ENCODE measurements at places on chromosomes 4 and X.

- no peak for DNase-seq
These were observed 9.5 kb upstream of the ETNPPL start for GRCh38 chr4:108772402-108772801.

GRCh38 chrX:150548251-150548650, 20.2 kb upstream of the MTM1 start:
- no peak for DNase-seq

DNA sequence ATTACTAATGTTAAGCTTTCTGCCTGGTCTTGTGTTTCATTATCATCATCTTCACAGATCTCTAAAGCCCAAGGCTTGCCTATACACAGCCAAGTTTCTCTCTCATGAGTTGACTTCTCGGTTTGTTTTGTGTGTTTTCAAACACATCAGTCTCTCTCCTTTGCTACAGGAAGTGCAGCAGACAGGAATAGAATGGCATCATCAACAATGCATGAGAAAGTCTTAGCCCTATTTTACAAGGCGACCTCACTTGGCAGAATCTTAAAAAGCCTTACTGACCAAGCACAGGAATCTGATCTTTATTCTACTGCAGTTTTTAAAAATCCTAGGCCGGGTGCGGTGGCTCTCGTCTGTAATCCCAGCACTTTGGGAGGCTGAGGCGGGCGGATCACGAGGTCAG, 36.8 kb downstream of the CC2D2A start:
- DNase-seq = no peak

GRCh38 chrX:125308653-125309052, 11.0 kb upstream of the TEX13C start:
- DNase-seq = no peak

DNA sequence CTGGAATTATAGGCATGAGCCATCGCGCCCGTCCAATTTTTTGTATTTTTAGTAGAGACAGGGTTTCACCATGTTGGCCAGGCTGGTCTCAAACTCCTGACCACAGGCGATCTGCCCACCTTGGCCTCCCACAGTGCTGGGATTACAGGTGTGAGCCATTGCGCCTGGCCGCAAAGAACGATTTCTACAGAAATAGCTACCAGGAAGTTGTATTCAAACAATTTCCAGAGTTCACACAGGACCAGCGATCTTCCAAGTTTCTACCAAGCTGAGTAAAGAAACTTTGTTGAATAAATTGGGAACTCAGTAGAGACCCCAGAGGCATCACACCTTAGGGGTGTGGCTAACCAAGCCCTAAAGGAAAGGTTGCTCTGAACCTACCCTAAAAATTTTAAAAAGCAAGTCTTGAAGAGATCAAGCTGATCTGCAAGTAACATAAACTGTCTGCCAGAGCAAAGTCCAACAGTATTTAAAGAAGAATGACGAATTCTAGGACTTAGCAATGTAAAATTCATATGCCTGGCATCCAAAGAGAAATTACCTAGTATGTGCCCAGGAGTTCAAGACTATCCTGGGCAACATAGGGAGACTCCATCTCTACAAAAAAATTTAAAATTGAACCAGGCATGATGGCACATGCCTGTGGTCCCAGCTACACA, 48.4 kb upstream of the USP9X start:
- DNase-seq = no peak

GRCh38 chrX:97616883-97617530, 733.3 kb downstream of the RPA4 start:
- no peak for DNase-seq

- DNase-seq = no peak
These were observed 42.0 kb upstream of the PRKG2 start for GRCh38 chr4:81257021-81257420.

DNA sequence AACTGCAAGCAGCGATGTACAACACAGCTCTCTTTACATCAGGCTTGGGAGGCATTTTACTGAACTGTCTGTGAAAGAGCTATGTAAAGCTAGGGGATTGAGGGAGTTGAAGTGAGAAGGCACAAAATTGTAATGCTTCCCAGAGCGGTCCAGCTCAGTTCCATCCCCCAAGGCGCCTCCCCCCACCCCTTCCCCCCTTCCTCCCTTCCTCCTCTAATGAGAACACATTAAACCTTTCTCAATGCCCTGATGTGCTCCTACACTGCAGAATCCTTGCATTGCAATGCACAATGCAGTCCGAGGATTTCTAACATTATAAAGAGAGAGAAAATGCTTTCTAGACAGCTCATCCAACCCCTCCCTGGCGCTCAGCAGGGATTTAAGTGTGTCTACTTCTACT, 73.9 kb downstream of the CXXC4 start:
- no peak for DNase-seq

DNA sequence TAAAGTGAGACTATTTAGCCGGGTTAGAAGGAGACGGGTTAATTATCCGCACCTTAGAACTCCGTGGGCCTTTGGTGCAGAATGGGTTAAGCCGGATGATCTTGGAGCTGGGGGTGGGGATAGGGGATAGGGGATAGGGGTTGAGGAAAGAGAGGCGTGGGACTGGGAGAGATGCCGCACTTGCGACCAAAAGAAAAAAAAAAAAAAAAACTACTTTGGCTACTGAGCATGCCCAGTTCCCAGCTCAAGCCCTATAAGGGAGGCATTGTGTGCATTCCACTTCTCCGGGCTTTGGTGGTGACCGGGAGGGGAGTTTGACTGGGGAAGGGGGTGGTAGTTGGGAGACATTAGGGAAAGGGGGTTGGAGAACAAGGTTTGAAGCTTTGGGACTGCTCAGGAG, at the start of gene SLITRK4:
SLITRK4 (minus strand) TSS at position 187 of the 400 bp plus-strand sequence. CDS start 4,993 bp downstream, outside the sequence.
- no peak for DNase-seq

DNA sequence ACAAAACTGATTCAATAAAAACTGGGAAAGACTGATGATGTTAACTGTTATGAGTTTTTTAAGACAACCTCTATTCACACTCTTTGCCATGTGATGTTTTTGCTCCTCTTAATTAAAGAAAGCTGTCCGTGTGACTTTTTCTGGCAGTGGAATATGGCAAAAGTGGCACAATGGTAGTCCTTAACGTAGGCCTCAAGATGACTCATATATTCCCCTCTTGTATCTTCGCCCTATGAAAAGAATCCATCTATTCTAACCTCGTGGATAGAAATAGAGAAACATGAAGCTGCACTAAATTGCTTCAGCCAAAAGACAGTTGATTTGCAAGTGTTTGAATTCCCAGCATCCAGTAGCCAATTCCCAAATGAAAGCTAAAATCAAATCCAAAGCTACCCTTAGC, 603.8 kb upstream of the PCDH7 start:
- DNase-seq = no peak

GRCh38 chrX:18885328-18886004, 98.4 kb downstream of the PHKA2 start:
- no peak for DNase-seq

DNA sequence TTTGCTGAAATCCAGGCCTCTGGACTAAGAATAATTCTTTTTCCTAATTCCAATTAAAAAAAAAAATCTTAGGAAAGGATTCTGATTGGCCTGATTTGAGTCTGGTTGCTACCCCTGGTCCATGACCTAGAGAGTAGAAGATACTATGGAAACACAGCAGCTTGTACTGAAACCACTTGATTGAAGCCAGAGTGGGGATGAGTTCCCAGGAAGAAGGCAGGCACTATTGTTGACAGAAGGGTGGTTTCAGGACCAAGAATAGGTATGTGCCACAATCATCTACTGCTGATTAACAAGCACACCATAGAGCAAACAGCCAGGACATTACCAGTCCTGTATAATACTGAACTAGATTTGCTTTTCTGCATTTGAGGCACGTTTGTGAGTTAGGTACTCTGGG, 29.6 kb downstream of the STX18 start:
- no peak for DNase-seq
